ENCODE measurements at places on chromosomes 4 and X. TPM values are rescaled to one million over a fixed set of nuclear protein-coding genes. Genes with fewer than 3 reads are reported as not detected.
A peak's percentile ranks its signal among the peaks of the same experiment; 100 is the strongest.

DNA sequence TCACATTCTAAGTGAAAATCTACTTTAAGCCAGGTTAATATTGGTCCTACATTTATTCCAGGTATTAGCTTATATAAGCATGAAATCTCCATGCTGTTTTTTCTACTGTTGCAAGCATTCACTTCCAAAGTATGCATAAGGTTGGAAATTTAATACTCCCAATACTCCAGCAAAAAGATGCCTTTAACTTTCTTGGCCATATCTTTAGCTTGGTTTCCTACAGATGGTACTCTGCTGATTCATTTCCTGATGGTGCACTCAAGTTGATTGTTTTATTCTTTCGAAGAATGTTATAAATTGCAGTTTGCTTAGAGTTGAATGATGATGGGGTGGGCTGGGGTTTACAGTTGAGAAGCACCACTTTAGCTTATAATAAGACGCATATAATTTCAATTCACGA lies 330.2 kb downstream of the PTTG2 start:
- H3K27ac ChIP-seq: no peak overlapping the region
- H3K4me1 ChIP-seq: no peaks in the 10 kb centered on the region
- DNase-seq: no peak
- H3K27me3 ChIP-seq: no peaks in the 10 kb centered on the region
- H3K4me3 ChIP-seq: no peak overlapping the region
- H3K36me3 ChIP-seq: no peaks in the 10 kb centered on the region

UGT2B15 gene
- total RNA-seq: not detected

DNA sequence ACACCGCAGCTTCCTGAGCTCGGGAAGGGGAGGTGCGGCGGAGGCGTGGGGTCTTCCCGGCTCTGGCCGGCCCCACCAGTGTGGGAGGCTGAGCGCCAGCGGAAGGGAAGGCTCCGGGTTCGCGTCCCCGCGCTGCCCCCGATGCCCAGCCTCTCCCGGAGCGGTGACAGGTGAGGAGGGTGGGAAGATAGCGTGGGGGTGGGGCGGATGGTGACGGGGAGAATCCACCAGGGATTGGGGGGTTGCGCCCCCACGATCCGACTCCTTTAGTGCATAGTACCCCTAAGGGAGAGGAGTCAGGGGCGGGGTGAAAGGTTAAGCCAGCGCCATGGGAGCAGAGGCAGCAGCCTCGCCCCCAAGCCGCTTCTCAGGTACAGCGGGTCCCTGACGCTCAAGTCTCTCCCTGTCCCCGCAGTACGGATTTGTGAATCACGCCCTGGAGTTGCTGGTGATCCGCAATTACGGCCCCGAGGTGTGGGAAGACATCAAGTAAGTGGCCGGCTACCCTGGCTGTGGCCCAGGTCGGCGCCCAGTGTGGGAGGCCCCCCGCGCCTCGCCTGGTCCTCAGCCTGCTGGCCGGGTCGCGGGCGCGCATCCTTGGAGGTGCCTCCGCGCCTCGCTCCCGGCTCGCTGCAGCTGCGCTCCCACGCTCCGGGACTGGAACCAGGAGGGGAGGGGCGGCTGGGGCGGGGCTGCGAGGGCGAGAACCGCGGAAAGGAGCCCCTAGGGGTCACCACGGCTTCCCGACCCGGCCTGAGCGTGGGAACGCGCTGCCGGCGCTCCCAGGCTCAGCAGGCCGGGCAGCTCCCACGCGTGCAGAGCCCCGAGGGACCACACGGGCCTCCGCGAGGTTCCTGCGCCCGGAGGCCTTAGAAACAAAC lies 791 bp downstream of the GUCY1B1 start:
- peak overlapping the region; percentile 85 for H3K27ac ChIP-seq
- H3K27me3 ChIP-seq: no peaks in the 10 kb centered on the region
- no peaks in the 10 kb centered on the region for H3K36me3 ChIP-seq
- peak overlapping the region; percentile 75 for H3K4me3 ChIP-seq
- H3K4me1 ChIP-seq: peaks cover 6% of the 10 kb centered on the region

PHOX2B gene
- not detected for total RNA-seq

DNA sequence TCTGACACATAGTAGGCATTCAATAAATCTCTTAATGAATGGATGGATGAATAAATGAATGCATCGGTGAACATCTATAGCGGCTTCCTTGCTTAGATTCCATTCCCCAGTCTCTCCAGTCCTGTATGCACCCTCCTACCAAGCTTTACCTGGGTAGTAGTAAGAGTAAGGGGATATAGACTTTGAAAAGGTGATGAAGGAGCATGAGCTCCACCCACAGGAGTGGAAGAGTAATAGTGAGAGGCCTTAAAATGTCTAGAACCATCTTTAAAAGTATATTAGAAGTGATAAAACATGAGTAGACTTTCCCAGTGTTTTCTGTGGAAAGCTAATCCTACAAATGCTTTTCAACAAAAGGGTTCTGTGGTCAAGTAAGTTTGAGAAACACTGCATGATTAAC lies 35.5 kb upstream of the GPC3 start:
- H3K27me3 ChIP-seq: no peaks in the 10 kb centered on the region
- no peak overlapping the region for H3K4me3 ChIP-seq
- no peaks in the 10 kb centered on the region for H3K36me3 ChIP-seq
- H3K4me1 ChIP-seq: no peaks in the 10 kb centered on the region
- no peak overlapping the region for H3K27ac ChIP-seq
